ENCODE measurements at places on chromosomes 7 and 10.

- no peak for DNase-seq
Measured at GRCh38 chr7:131557652-131558385, 1.4 kb upstream of the PODXL start.

GRCh38 chr7:91347290-91347689, 83.1 kb downstream of the FZD1 start:
- no peak for DNase-seq

DNA sequence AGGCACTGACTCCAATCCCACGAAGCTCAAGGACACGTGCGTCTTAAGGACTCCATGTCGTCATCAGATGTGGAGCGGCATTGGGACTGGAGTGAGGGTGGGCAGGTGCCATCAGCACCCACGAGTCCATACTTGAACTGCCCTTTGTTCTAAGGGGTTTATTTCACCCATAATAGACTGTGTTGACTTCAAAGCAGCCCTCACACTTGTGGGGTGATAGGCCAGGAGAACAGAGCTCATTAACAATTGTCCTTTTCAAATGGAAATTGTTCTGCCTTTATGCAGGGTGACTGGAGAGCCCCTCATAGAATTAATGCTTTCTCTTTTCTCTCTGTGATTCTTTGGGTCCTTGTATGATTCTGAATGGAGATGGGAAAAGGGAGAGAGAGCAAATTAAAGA, 376.9 kb upstream of the MGMT start:
- no peak for DNase-seq

DNA sequence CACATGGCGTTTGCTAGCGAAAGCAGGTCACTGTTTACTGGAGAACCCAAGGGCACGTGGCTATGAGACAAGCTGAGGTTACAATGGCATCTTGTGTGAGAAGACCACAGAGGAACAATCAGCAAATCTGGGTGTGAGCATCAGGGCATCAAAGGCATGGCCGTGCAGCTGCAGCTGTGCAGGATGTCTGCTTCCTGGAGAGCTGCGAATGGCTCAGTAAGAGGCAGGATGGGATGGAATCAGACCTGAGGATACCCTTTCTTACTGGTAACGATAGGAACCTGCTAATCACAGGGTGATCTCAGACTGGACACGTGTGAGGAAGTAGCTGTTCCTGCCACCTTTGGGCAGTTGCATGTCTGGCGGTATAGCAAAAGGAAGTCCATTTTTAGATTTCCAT, 119.5 kb downstream of the RNF216 start:
- DNase-seq: no peak

- DNase-seq: no peak
Measured at GRCh38 chr7:101205901-101206664, 5.2 kb upstream of the MOGAT3 start.

DNA sequence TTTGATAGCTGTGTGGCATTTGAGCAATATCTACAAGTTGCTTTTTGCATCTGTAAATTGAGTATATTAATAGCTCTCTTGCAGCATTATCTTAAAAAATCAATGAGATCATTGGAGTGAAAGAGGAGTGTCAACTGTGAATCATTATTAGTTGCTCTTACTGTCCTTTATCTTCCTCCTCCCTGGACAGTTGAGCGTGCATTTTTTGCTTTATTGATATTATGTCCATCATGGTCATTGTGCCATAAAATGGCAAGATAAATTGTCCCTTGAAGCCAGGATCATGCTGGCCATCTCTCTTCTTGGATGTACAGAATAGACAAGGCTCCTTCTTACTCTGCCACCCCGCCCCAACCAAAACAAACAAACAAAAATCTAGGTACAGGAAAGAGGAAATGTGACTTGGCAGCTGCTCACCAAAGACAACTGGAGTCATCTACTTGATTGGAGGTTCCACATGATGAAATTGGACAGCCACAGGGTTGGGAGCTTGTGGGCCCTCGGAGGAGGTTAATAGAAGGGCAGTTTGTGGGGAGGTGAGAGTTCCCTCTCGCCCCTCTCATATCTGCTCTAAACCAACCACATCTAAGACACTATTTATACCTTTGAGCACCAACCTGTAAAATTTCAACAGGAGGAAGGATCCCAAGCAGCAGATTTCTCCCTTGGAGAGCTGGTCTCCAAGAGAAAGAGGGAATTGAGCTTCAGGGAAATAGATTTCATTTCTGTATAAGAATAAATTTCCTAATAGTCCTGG, 252.7 kb downstream of the SKIDA1 start:
- no peak for DNase-seq

- no peak for DNase-seq
Measured at GRCh38 chr7:100885440-100886141, 3.9 kb downstream of the UFSP1 start.

DNA sequence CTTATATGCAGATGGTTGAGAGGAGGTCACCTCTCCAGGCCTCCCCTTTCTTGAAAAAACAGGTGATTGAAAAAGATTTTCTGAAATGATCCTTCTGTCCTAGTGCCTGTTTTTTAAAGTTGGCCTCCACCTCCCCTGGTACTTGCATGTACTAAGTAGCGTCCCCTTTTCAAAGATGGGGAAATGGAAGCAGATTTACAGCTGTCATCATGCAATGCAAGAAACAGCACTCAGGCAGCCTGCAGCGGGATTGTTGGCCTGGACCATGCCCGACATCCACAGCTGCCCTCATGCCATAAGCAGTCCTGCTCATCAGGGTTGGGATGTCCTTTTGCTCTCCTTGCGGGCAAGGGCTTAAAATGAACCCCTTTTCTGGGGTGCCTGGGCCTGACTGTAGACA, 127.2 kb upstream of the MGMT start:
- DNase-seq: no peak

GRCh38 chr10:96832721-96833219, 672 bp downstream of the LCOR start:
- peak; percentile 89 for DNase-seq

DNA sequence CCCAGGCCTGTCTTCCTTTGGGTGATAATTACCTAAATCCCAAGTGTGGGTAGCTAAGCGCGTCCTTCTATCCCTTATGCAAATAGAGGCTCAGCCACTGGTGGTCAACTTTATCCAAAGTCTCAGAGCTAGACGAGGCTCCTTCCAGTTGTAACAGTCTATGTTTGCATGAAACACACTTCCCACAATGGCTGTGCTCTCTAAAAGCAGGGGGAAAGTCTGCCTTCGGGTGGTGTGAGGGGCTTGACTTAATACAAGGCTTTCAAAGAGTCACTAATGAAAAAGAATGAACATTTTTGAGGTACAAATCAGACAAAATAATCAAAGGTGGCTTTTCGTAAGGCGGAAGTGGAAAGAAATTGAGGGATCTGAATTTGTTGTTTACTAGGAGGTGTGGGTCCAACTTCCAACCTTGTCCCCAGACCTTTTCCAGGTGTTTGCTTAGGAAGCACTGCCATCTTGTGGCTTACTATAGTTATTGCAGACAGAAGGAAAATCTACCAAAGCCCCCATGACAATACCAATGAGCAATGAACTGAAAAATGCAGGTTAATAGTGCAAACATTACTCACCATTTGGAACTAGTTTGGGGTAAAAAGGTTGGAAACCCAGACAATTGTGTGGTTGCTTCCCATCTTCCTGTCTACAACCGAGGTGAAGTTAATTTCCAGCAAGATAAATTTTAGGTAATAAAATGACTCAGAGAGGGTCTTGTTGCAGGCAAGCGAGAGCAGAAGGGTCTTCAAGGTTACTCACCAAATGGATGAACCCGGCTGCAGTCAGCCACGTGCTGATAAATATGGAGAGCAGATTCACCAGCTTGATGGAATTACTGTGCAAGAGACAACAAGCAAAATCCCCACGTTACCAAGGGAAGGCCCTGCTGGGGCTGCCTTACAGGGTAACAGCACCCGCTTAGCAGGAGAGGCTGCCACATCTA, 525.7 kb downstream of the KCNMA1 start:
- DNase-seq: peak; percentile 11

Measured in stimulated activated naive CD4-positive, alpha-beta T cell (primary cell).